ENCODE measurements at places on chromosomes 4 and X.

GRCh38 chr4:118973295-118973694 is 84.6 kb downstream of the SYNPO2 start:
- DNase-seq = no peak

DNA sequence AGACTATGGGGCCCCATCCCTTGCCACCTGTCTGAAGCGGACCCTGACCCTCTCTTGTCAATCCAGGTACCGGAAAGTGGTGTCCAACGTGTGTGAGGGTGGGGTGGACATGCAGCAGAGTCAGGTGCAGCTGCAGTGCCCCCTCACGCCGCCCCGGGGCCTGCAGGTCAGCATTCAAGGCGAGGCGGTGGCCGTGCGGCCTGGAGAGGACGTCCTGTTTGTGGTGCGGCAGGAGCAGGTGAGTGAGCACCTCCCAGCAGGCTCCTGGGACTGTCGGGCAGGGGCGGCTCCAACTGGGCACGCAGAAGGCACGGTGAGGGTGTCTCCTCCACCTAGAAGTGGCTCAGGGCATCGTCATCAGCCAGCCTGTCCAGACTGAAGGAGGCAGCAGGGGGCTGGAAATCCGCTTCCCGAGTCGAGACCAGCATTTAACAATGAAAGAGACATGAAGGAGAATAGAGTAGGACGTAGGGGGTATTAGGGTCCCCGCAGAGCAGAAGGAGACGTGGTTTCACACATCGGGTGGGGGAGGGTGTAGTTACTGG is 221.6 kb downstream of the AFAP1 start:
- no peak for DNase-seq

DNA sequence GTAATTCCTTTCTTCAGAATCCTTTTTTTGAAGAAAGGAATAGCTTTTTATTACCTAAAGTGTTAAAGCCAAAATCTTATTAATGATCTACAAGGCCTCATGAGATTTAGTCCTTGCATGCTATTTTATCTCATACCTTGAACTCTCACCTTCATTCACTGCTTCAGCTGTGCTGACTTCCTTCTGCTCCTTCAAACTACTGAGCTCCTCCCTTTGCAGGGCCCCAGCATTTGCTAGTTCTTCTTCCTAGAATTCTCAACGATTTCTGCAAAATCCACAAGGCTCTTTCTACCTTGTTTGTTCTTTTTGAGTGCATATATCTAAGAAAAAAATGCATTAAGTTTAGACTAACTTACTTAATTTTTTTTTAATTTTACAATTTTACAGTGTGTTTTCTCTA is 619.5 kb downstream of the EPHA5 start:
- DNase-seq = no peak

DNA sequence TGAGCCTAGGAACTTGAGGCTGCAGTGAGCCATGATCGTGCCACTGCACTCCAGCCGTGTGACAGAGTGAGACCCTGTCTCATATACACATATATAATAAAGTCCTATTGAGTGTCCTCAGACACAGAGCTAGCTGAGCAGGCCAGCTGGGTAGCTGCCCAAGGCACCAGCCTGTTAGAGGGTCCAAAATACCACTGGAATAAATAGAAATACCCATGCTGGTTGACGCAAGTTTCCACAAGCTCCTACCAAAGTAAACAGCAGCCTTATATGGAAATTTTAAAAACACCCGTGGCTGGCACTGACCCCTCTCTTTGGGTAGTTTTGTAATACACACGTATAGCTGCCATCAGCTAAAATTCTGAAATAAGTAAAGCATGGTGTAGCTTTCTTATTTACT is 348.6 kb downstream of the BCOR start:
- DNase-seq = no peak

- DNase-seq = no peak
Observed at GRCh38 chr4:5158825-5159224, 107.5 kb downstream of the STK32B start.

GRCh38 chrX:103782640-103783039 is 6.0 kb downstream of the PLP1 start:
- DNase-seq = no peak

GRCh38 chr4:150679765-150680343 is 97.9 kb downstream of the MAB21L2 start:
- DNase-seq = no peak
